Omental fat pad (tissue), 4 donors: ENCODE measurements at places on chromosomes 1 and 21.

DNA sequence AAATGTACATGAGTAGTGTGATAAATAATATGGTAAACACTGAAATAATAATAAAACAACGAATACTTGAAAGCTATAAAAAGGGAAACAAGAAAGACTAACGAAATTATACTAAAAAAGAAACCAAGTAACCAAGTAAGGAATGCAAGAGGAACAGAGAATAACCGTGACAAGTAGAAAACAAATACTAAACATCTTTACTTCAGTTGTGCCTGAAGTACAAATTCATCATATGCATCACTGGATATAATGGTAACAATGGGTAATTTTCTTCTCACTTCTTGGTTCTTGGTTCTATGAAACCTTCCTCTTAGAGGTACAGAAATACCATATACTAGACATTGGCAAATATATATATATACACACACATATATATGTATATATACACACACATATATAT, 1093.6 kb upstream of the B3GALT2 start:
- DNase-seq: no peak

DNA sequence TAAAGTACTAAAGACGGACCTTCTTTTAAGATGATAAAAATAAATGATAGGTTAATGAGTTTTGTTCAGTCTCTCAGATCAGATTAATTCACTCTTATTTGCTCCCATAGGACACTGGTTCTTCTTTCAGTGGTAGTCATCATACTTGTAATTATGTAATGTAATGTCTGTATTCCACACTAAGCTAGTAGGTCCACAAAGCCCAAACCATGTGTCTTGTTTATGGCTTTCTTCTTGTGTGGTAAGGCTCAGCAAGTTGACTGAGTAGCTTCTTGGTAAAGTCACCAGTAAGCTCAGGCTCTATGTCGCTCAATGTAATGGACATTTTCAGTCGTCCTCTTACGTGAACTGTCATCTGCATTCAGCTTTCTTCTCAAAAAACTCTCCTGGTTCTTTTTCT, 2.5 kb downstream of the LYPLAL1 start:
- no peak for DNase-seq

DNA sequence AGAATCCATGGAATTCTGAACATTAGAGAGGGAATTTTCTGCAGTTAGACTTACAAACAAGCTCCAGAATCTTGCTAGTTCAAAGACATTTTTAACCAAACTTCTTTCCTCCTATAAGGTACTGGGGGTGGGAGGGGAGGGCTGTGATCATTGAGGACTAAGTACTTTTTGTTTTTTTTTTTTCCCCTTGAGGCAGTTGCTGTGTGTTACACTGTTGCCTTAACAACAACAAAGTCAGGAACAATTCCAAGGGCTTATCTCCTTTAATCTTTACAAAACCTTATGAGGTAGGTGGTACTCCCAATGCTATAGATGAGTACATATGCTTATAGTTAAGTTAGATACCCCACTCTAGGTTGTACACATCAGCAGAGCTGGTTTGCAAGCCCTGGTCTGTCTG, 62.9 kb downstream of the PPP1R12B start:
- DNase-seq: no peak

GRCh38 chr1:163725551-163725950, 403.8 kb downstream of the NUF2 start:
- no peak for DNase-seq

- DNase-seq: no peak
Observed at GRCh38 chr1:9344426-9345200, 51.9 kb downstream of the SPSB1 start.

GRCh38 chr1:22255341-22256212, 112.7 kb upstream of the WNT4 start:
- DNase-seq: no peak

- DNase-seq: no peak
Observed at GRCh38 chr1:119209596-119210295, 69.3 kb upstream of the WARS2 start.

- DNase-seq: no peak
Observed at GRCh38 chr1:211893260-211893659, 62.7 kb upstream of the LPGAT1 start.

GRCh38 chr1:155186067-155186793, 12.6 kb downstream of the TRIM46 start:
- no peak for DNase-seq

DNA sequence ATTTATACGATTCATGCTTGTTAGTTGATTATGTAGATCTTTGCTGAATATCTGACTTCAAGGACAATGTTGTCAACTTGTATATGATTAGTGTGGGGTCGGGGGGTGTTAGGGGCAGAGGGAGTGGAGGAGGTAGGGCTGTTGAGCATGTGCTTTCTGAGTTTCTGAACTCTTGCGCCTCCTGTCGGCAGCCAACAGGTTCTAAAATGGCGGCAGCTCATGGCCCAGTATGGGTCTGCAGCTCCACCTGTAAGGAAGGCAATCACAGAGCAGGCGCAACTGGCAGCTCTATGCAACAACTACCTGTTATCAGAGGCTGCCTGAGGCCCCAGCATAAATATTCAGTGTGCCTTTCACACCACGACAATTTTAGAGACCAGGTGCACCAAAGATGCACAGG, 205.8 kb upstream of the PLXNA2 start:
- DNase-seq: no peak

DNA sequence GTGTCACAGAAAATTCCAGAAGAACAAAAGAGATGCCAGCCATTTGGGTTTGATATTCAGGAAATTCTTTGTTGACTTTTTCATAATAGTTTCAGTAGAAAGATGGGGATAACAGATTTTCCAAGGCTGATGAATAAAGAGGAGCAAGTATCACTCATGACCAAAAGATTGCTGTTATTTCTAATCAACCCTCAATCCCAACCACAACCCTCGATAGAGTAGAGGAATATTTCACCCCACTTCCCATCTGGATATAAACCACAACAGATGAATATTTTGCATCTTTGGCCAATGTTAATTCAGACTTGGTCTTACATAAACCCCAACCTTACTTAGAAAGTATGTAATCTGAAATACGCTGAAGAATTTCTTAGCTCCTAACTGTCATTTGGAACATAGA, 232.4 kb downstream of the SEC16B start:
- DNase-seq: no peak

DNA sequence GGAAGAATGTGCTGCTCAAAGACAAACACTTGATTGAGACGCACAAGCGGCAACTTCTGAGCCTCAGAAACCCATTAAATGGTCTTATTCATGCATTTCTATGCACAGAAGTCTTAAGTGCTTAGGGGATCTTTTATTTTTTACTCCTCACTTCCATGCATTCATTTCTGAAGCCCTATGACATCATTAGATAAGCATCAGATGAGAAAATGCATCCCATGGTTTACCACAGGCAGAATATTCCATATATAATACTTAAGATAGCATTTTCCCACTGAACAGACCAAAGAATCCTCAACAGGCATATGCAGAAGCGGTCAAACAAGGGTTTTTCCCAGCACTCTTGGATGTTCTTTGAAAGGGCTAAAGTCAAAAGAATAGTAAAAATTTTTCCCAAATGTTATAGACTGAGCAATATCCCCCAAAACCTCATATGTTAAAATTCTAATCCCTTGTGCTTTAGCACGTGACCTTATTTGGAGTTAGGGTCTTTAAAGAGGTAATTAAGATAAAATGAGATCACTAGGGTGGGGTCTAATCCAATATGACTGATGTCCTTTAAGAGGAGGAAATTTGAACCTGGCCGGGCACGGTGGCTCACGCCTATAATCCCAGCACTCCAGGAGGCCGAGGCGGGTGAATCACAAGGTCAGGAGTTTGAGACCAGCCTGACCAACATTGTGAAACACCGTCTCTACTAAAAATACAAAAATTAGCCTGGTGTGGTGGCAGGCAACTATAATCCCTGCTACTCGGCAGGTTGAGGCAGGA, 22.6 kb upstream of the FAM89A start:
- DNase-seq: no peak

DNA sequence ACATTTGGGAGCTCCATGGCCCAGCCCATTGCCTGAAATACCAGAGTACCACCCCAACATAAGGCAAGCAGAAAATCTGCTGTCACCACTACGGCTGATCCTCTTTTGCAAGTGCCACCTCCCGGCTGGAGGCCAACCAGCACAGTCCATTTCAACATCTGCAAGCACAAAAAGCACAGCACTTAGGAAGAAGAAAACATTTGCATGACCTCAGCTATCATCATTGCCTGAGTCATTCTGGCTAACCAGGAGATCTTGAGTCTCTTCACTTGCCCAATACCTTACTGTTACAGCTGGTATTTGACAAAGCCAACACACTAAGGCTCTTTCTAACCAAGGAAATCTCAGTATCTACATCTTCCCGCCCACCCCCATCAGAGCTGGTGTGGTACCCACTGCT, 55.9 kb downstream of the NEK7 start:
- no peak for DNase-seq

DNA sequence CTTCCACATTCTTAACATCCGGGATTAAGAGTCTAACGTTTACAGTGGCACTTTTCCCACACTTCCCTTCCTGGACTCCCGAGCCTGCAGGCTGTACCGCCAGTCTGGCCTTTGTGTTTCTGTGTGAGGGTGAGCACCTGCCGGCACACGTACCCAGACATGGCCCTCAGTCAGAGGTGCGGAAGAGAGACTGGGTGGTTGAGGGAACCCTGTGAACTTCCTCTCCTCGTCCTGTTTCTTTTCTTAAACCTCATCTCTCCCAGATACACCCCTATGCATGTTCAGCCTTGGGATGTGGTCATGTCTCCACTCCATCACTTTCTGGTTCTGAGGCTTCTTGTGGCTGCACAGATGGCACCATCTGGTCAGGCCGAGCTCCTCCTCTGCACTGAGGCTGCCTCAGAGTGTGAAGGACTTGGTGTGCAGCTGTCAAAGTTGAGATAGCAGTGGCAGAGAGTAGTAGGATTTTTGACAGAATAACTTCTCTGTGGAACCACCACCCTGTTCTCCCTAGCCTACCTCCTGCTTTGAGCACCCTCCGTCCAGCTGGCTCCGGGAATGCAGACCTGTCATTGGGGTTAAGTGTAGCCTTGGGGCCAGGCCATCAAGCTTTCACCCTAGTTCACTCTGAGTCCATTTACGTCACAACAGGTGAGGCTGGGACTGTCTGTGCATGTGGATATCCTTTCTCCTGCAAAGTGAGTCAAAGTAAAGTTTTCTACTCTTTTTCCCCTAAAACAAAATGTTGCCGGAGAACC, 31.4 kb downstream of the VASH2 start:
- no peak for DNase-seq

- DNase-seq: no peak
Observed at GRCh38 chr1:29090937-29091618, 32.6 kb downstream of the TMEM200B start.

DNA sequence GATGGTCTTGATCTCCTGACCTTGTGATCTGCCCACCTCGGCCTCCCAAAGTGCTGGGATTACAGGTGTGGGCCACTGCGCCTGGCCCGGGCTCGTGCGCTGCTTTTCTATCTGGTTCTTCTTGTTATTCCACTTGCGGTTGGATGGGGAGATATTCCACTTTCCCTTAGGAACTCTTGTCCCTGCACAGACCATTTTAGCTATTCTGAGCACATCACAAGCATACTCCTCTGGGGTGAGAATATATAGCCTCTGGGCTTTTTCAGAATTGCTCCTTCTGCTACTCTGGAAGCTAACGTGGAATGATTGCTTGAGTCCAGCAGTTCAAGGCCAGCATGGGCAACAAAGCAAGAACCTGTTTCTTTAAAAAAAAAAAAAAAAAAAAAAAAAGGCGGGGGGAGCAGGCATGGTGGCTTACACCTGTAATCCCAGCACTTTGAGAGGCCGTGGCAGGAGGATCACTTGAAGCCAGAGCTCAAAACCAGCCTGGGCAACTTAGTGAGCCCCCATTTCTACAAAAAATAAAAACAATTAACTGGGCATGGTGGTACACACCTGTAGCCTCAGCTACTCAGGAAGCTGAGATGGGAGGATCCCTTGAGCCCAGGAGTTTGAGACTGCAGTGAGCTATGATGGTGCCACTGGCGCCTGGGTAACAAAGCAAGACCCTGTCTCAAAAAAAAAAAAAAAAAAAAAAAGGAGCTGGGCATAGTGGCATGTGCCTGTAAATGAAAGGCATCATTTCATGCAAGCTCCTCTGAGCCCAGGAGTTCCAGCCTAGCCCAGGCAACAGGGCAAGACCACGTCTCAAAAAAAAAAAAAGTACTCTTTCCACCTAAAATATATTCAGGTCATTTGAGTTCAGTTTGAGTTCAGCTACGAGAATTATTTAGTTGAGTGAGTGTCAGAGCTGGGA, 11.8 kb upstream of the PGD start:
- no peak for DNase-seq

GRCh38 chr1:81804312-81804711, 3.6 kb downstream of the ADGRL2 start:
- DNase-seq: no peak

- no peak for DNase-seq
Observed at GRCh38 chr1:198676253-198676652, 37.4 kb downstream of the PTPRC start.
